ENCODE measurements at places on chromosomes 13 and 19.

- no peak for DNase-seq
Observed at GRCh38 chr19:16327911-16328823, 3.5 kb downstream of the KLF2 start.

DNA sequence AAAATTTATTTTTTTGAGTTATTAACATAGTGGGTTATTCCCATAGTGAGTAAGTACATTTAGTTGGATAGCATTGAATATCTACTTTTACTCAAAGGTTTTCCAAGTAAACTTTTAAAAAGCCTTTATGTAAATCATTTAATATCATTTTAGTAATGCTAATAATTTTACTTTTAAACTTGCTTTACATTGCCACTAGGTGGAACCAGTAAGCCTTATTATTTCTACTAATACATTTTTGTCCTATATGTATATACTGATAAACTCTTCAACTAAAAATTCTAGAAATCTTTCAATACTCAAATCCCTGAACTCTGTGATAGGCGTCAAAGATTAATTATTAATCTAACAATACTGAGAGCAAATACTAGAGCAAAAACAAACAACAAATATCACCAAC, 1709.2 kb upstream of the PCDH20 start:
- DNase-seq: no peak

DNA sequence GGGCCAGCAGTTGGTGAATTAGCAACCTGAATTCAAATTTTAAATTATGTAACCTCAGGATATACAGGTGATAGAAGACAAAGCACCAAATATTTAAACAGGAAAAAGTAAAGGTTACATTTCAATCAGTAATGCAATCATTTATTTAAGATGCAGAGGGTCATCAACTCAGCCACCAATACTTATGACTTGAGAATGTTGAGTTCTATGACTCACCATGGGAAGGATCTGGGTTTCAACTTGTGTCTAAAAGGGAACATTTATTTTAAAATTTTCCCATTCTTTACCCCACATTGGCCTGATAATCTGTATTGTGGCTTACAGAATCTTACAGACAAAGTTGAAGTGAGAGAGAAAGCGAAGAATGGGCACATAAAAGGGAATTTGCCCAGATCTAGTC, 418.0 kb downstream of the NDFIP2 start:
- DNase-seq: no peak

GRCh38 chr13:83937579-83937978, 55.3 kb upstream of the SLITRK1 start:
- no peak for DNase-seq

- DNase-seq: peak; percentile 71
Observed at GRCh38 chr19:52735734-52736133, 890 bp upstream of the ZNF611 start.

DNA sequence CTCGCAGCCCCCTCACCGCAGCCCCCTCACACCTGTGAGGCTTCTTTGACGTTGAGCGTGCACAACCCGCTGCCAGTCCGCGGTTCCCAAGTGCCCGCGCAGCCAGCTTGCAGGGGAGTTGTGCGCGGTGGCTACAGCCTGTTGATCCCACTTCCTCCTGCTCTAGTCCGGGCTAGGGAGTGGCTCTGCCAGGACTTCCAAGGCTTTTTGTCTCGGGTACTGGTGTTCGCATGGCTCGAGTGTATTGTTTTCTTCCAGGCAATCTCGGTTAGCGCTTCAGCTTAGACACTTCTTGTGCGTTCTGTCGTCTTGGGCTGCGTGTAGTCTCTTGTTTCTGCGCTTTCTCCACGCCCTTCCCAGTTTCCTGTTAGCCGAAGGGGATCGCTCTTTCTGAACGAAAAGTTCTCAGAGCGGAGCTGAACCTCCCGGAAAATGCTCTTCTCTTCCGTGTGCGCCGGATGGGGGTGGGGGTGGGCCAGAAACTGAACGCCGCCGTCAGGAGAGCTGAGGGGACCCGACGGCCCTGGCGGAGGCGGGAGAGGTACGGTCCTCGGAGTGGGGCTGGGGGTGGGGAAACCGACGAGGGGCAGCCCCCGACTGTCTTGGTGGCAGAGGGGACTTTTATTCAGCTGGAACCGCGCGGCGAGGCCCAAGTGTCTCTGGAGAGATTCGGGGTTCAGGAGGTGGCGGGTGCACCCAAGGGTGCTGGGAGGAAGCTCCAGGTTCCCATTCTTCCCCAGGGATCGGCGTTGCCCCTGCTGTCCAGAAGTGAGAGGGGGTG, 697 bp upstream of the DGKH start:
- DNase-seq: peak; percentile 80

- no peak for DNase-seq
Observed at GRCh38 chr13:37443538-37443937, 155.0 kb downstream of the POSTN start.

DNA sequence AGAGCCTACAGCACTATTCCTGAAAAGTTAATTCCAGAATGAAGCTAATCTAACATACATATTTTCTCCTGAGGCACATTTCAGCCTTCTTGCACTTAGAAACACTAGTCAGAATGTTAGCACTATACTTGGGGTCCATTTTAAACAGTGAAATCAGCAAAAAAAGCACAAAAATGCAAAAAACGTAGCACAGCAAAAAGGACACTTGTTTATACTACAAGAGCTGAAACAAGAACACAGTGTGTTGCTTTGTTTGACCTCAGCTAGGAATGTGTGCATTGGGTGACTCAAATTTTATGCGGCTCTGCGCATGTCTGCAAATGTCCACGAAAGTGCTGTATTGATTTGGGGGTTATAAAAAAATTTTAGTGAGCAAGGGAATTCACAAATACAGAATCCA, 226.2 kb downstream of the KCNRG start:
- no peak for DNase-seq

Data from right kidney (tissue), 9 donors.